D721Med (cell line): ENCODE measurements at places on chromosomes 16 and 17.

GRCh38 chr16:3009568-3010390, 2.9 kb upstream of the CLDN9 start:
- DNase-seq: no peak

- DNase-seq: no peak
Observed at GRCh38 chr17:21013983-21014382, 28.8 kb downstream of the USP22 start.

DNA sequence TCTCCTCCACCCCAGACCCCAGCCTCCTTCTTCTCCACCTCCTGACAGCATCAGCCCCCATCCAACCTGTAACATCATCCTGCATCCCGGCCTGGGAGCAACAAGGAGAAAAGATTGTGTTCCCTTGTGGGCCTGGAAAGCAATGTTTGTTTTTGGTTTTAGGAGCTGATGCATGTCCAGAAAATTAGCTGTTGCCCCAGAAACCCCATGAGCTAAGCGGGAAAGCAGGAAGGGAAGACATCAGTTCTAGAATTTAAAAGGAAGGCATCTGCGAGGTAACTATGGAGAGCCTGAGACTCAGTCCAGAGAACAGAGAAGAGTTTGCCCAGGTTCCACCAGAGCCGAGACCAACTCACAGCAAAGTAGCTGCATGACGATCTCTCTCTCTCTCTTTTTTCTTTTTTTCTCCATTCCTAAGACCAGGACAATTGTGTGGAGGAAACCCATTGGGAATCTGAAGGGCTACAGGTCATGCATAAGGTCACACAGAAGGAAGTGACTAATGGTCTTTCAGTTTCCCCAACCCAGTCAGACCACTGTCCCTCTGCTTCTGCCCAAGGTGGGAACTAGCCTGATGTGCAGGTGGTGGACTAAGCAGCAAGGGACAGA, 124.4 kb downstream of the SLC39A11 start:
- DNase-seq: no peak

- no peak for DNase-seq
Observed at GRCh38 chr16:88691129-88691813, 5.0 kb upstream of the SNAI3 start.

- DNase-seq: no peak
Observed at GRCh38 chr16:52705122-52705521, 158.2 kb upstream of the TOX3 start.

- no peak for DNase-seq
Observed at GRCh38 chr16:74226338-74226954, 70.2 kb upstream of the PSMD7 start.

DNA sequence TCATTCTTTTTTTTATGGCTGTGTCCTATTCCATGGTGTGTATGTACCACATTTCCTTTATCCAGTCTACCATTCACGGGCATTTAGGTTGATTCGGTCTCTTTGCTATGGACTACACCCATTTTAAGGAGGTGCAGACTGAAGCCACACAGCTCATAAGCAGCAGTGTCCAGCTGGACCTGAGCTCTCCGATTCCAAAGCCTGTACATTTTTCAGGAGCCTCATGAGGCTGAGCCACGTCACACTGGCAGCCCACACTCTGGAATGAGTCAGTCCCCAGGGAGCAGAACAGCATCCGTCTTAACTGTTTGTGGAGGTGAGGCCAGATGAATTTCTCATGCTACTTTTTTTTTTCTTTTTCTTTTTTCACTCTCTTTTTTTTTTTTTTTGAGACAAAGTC, 116.1 kb downstream of the C16orf95 start:
- no peak for DNase-seq

DNA sequence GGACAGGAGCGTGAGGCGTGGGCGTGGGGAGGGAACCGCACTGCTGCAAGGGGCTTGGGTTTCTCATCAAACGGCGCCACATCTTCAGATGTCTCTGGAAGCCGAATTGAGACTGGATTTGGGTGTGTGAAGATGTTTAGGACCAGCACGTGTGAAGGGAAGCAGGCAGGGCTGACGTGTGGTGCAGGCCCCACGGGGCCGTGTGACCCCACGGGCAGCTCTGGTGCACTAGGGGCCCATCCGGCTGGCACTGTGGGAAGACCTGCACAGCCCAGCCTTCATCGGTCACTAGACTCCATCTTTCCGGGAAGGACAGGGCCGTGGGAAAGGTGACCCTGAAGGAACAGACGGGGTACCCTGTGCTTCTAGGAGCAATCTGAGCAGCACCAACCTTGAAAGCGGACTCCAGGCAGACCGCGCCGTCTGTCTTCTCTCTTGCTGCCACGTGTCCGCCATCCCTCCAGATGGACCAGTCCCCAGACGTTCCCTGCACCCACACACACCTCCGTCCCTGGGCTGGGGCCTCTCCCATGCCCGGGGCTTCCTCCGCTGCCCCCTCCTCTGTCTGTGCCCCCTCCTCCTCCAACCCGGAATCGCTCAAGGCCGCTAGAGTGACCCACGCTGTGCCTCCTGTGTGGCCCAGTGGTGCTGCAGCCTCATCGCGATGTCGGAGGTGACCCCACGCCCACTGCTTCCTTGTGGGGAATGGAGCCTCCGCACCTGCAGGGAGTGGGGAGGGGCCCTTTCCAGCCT, 23.4 kb upstream of the CBFA2T3 start:
- no peak for DNase-seq
